Activated naive CD8-positive, alpha-beta T cell treated with anti-CD3 and anti-CD28 coated beads, Interleukin-2, amount 50 U/mL, for 24 hours (primary cell): ENCODE measurements at places on chromosomes 3 and 15.

DNA sequence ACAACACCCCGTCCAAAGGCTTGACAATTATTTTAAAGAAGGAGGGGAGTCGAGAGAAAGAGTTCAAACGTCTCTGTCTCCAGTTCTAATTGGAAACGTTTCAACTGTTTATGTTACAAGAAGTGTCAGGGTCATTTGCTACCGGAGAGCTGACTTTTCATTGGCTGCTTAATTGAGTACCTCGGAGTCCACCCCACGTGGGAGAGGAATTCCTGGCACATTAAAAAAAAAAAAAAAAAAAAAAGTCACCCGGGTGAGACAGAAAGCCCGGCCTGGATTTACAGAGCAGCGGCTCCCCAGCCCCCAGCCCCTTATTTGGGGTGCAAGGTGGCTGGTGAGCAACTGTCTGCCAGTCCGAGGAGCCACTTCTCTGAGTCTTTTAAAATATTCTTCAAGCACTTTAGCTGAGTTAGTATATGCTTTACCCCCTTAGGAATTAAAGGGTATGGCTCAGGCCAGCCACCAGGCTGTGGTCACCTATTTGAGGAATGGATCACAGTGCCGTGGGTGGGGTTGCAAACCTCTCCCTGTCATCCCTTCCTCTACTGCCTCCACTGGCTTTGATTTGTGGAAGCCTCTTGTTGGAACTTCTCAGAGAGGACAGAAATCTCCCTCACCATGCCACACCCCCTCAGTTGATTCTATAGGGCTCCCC is 3.9 kb upstream of the TLE3 start:
- DNase-seq, result no peak

DNA sequence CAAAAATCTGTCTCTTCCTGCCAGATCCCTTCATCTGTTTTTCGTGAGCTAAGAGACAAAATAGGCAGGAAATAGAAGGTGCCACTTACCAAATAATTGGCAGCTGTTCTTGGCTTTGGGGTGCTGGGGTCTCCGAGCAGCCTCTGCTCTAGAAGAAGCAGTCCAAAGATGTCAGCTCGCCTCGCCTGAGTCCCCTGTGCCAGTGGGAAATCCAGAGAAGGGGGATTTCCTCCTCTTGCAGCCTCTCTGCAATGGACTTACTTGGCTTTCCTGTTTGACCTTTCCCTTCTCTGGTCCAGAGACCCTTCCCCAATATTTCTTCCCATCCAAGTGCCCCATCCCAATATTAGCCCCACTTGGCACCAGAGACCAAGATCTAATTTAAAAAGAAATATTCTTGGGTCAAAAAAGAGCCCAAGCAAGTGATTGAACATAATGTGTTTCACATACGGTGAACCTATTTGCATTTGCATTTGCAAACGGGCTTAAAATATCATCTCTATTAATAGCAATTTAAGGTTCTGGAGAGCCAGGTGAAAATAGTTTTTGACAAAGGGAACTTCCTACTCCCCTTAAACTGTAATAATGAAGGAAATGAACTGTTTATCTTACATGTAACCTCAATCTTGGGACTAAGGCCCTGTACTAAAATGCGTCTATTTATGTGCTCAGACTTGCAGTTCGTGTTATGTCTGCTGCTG is 23.2 kb downstream of the CD86 start:
- DNase-seq, result no peak

GRCh38 chr3:62718515-62719320 is 156.5 kb downstream of the CADPS start:
- DNase-seq, result no peak

- no peak for DNase-seq
These were observed 17.3 kb upstream of the SRGAP3 start for GRCh38 chr3:9266716-9267115.

GRCh38 chr3:120470870-120471269 is 20.1 kb upstream of the FSTL1 start:
- no peak for DNase-seq

- no peak for DNase-seq
These were observed 32.9 kb downstream of the AP3S2 start for GRCh38 chr15:89860891-89861290.

DNA sequence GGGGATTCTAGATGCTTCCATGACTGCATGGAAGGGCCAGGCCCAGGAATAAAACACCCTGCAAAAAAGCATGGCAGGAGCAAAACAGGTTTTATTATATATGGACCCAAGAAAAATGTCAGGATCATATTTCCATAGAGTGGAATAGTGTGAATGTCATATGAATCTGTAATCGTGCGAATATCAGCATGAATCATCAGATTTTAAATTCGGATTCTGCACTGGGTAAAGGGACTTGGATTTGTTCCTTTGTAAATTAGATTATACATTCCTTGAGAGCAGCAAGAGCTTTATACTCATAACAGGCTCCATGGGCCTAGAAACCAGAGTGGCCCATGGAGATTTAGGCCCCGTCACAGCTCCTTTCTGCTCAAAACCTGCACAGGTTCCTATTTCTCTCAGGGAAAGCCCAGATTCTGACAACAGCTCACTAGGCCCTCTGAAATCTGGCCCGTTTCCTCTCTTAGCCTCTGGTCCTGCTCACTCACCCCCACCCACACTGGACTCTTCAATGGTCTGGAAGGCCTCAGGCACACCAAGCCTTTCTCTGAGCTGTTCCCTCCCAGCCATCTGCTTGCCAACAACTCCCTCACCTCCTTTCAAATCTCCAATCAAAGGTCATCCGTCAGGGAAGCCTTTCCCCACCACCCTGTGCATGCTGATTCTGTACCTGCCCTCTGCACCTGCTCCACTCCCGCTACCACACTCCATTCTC is 76.0 kb downstream of the FEM1B start:
- no peak for DNase-seq

DNA sequence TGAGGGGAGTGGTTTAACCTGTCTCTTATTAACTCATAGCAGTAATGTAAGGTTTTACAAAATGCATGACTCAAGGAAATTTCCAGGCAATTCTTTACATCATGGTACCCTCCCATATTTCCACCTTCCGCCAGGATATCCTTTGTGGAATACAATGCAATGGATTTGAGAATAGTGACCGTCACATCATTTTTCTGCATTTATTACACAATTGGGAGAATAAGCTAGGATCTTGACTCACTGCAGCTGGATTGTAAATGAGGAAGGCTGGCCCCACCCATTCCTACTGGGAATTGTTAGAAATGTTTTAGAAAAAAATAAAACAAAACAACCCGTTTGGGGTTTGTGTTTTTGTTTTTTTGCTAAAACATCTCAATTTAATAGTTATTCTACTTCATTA is 97.4 kb downstream of the IMPG2 start:
- no peak for DNase-seq

- DNase-seq, result no peak
These were observed 9.2 kb downstream of the PTX3 start for GRCh38 chr3:157445857-157446256.

DNA sequence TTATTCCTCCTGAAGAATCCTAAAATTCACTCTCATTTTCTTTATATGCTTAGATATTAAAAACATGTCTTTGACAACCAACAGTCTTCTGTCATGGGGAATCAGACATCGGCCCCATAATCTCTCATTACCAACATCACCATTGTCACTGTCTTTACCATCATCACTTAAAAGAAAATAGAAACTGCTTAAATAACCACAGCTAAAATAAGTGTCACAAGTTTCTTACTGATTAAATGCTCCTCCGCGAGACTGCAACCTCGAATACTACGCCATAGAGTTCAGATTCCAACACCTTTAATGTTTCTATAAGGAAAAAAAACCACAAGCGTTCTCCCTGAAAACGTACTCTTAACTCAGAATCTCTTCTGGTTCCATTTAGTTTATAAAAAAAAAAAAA is 977.5 kb upstream of the CFAP20DC start:
- DNase-seq, result no peak

DNA sequence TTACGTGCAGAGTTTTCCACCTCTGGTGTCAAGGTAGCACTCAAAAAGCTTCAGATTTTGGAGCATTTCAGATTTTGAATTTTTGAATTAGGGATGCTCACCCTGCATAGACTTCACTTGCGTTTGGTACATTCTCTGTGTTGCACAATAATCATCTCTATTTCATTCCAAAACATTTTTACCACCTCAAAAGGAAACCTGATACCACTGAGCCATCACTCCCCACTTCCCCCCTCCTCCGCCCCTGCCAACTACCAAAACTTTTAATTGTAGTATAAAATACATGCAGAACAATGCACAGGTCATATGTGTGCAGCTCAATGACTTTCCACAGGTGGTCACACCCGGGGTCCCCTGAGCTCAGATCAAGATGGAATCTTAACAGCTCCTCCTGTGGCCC is 208.8 kb downstream of the SV2B start:
- DNase-seq, result no peak

- DNase-seq, result no peak
These were observed 2.1 kb upstream of the OXSR1 start for GRCh38 chr3:38163117-38163840.

- no peak for DNase-seq
These were observed 239.9 kb downstream of the FAM43A start for GRCh38 chr3:194925614-194926013.

DNA sequence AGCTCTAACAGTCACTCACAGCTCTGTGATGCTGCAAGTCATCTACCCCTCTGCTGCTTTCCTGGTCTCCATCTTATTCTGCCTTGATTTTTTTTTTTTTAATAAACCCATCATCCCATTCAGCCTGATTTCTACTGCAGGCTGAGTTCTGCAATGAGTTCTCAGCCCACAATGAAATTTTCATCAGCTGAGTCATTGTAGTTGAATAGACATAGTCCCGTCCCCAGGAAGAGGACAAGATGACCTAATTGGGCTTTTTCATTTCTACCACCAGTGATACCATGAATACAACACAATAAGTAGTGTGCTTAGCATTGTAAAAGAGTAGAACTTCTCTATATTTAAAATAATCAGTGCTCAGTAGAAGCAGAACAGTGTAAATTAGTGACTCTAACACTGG is 59.3 kb downstream of the C3orf85 start:
- no peak for DNase-seq

DNA sequence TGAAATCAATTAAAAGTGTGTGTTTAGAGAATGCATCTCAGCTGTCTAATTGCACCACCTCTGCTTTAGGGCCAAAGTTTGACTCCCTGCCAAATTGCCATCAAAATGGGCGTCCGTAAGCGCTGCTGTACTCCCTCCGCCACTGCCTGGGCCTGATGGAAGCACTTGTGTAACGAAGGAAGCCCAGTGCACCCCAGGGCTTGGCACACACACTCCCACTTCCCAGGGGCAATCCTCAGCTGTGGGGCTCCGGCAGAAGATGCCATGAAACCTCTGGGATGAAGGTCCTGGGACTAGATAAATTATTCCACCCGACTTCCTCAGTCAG is 137.8 kb downstream of the RORA start:
- DNase-seq, result no peak

GRCh38 chr3:2810723-2811122 is 299.5 kb downstream of the IL5RA start:
- no peak for DNase-seq

- DNase-seq, result no peak
These were observed 202.5 kb upstream of the HES1 start for GRCh38 chr3:193933451-193933850.

DNA sequence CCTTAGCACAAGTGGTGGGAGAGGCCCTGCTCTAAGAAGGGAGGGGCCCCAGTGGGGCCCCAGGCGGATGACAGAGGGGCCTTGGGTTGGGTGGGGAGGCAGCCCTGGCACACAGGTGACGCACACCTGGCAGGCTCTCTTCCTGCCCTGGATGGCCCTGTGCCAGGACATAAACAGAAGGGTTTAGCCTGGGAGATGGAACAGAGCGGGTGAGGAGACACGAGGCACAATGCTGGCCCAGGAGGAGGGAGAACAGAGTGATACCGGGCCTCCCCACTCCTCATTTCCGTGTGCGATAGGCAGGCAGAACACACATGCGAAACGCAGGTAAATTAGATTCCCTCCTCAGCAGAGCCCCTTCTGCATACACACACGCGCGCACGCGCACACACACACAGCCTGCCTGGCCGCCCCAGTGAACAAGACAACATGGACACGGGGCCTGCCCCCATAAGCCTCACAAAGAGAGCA is 39.8 kb downstream of the IDH2 start:
- no peak for DNase-seq

GRCh38 chr15:70140543-70141375 is 43.0 kb upstream of the TLE3 start:
- peak; percentile 26 for DNase-seq

DNA sequence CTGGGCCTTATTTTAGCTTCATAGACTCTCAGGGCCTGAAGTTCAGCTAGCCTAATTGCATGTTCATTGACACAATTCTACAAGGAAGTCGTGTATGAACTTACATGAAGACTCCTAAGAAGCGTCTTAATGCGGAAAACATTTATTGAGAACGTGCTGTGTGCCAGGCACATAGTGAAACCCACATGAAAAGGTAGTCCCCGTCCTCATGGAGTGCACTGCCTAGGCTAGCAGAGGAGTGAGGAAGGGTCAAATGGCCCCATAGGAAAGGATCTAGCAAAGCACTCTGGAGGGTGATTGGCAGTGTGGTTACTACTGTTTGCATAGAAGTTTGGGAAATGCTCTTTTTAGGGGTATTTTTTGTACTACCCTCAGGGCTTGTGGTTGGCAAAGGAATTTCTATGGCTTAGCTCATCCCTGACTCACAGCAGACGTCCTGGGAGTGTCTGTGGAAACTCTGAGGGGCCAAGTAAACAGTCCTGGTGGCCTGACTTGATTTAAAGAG is 854 bp upstream of the NPTN start:
- DNase-seq, result no peak

- DNase-seq, result no peak
These were observed 31.9 kb upstream of the THSD4 start for GRCh38 chr15:71083349-71083748.

DNA sequence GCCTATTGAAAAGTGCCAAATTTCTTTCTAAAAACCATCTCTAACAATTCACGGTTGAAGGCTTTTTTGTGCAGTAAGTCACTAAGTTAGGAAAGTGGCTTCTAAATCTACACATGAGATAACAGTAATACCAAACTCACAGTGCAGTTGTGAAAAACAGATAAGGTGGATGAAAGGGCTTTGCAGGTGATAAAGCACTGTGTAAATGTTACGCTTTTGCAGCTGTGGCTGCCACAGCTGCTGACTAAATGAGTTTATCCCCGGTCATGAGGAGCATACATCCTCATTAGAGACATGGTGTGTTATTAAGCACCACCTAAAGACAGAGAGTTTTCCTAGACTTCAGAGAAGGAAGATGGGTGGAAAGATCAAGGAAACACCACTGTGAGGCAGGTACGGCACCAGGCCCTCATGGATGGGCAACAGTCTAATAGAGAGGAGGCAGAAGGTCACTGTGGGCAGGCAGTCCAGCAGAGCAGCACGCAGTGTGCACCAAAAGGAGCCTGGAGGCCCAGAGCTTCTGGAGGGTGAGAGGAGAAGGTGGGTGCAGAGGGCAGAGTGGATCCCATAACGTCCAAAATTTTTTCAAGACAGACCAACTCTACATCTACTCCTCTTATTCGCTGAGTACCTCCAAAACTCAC is 68.5 kb downstream of the FMN1 start:
- DNase-seq, result no peak
